Stimulated activated CD4-positive, alpha-beta T cell treated with anti-CD3 and anti-CD28 coated beads, TNF-alpha, amount 100 ng/mL, for 1 hour (primary cell): ENCODE measurements at places on chromosomes 2 and 18.

GRCh38 chr2:102143450-102143985 is 972 bp downstream of the IL1R1 start:
- no peak for DNase-seq

GRCh38 chr18:78611869-78612268 is 367.7 kb upstream of the SALL3 start:
- no peak for DNase-seq

DNA sequence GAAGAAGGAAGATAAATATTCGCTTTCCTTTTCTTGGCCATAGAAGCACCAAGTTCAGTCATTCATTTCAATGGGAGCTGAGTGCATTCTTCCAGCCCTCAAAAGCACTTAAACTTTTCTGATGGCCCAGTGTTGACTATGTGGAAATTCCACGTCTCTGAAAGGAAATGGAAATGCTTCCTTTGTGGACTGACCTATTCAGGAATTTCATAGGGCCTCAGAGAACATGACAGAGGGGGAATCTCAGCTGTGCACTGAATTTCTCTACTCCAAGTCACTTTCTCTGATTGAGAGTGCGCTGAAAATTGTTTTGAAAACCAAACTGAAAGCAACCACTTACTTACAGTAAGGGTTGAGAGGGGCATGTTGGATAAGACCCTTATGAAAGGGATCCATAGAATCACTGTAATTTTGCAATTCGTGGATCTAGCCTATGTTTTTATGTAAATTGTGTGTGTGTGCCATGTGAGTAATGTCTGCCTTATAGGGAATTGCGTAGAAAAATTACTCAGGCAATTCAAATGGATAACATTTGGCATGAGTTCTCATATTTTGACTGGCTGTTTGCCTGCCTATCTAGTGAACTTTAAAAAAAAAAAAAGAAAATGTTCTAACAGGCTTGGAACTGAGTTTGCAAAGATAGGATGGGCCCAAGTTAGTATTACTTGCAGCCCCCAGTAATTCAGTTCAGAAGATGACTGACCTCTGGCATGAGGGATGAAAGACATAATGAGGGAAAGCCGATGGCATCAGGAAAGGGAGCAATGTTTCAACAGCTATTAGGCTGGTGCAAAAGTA is 437.0 kb downstream of the PTPRM start:
- DNase-seq: no peak

GRCh38 chr2:28752631-28753376 is 1.2 kb downstream of the PPP1CB start:
- no peak for DNase-seq

DNA sequence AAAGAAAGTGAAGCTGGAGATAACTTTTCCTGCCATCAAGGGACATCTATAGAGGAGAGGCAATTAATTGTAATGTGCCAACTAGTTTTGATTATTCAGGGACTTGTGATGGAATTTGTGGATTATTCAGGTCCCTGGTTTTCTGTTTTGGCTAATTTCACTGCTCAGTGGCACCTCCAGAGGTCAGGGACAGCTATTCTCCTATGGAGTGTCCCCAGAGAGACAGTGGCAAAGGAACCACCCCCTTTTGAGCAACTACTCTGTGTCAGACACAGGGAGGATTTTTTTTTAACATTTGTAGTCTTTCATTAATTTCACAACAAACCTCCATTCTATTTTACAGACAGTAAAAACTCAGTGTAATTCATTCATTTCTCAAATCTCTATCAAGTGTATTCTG is 206.0 kb upstream of the SPRED2 start:
- DNase-seq: no peak

DNA sequence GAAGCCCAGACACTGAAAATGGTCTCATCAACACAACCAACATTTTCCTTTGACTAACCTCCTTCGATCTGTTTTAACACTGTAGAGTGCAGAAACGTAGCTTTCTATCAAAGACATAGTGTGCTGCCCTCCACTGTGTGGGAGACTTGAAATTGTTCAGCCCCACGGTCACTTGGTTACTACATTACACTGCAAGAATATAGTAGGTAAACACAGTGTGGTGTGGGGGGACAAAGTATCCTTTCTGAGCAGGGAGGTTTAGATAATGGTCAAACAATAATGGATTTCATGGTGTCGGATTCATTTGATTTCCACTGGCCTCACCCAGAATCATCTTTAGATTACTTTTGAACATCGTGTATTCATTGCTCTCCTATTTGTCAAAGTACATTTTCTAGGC is 181.0 kb downstream of the ERBB4 start:
- no peak for DNase-seq

GRCh38 chr2:165013944-165014619 is 58.8 kb upstream of the SLC38A11 start:
- DNase-seq: no peak

DNA sequence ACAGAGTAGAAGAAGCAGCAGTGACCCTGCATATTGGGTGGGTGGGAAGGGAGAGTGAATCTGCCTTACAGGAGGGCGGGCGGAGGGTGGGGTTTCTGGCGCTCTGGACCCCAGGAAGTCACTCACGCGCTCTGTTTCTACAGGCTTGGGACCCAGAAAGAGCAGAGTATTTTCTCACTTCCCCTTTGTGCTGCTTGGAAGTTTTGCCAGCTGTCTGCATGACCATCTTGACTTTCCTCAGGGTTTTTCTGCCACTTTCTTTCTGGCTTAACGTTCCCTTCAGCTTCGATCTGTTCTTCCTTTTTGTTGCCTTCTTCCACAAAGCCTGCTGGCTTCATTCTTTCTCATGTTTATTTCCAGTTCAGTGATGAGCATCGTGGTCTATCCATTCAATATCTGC is 383.1 kb downstream of the GALR1 start:
- no peak for DNase-seq

GRCh38 chr2:65374999-65375398 is 57.4 kb downstream of the SPRED2 start:
- no peak for DNase-seq

GRCh38 chr2:111042772-111043771 is 77.6 kb upstream of the BCL2L11 start:
- DNase-seq: no peak

GRCh38 chr2:62919041-62919440 is 131.6 kb upstream of the OTX1 start:
- DNase-seq: no peak

- DNase-seq: no peak
Measured at GRCh38 chr2:143939626-143940330, 580.1 kb downstream of the ZEB2 start.

GRCh38 chr2:218296847-218297246 is 4.5 kb upstream of the TMBIM1 start:
- DNase-seq: no peak

- no peak for DNase-seq
Measured at GRCh38 chr2:181235683-181236459, 221.3 kb upstream of the ITGA4 start.

DNA sequence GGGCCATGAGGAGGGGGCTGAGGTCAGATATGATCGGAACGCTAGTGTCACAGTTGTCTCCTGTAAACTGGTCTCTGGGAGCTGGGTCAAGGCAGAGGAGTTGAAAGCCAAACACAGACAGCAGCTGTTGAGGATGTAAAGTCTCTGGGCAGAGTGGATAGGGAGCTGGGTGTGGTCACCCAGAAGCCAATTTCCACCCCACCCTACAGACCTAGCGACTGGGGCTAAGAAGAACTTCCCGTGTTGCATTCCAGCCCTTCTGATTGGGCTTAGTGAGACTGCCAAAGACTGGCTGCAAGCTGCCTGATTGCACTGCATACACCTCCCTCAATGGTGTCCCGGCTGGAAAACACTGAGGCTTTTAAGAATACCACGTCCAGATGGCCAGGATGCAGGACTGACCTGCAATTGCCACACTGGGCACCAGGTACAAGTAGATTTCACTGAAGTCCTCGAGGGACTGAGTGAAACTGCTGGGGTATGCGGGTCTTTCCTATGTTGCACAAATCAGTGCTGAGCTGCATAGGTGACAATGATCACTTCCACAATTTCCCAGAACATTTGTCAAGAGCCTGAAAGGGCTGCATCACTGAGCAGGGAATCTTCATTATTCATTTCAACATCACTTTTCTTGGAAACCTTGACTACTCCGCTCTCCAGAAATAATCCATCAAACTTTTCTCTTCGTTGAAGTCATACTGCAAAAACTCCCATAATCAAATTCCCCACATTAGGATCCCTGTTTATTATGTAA is 43.1 kb upstream of the EML4 start:
- no peak for DNase-seq

DNA sequence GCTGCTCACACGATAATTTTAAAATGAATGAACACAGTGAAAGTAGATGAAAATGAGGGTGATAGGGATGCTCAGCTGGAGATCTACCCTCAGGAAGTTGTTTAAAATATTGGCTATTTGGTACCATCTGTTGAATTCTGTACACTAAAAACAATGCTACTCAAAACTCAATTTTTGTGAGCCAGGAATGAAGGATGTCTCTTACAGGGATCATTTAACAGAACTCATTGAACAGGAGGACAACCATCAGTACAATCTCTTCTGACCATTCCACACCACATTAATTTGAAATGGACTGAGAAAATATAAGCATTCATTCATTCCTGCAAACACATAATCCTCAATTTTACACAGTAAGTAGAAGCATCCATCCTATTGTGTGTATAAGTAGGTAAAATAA is 1355.1 kb upstream of the CRIM1 start:
- DNase-seq: no peak

GRCh38 chr2:161113693-161114575 is 46.3 kb upstream of the TANK start:
- DNase-seq: no peak

DNA sequence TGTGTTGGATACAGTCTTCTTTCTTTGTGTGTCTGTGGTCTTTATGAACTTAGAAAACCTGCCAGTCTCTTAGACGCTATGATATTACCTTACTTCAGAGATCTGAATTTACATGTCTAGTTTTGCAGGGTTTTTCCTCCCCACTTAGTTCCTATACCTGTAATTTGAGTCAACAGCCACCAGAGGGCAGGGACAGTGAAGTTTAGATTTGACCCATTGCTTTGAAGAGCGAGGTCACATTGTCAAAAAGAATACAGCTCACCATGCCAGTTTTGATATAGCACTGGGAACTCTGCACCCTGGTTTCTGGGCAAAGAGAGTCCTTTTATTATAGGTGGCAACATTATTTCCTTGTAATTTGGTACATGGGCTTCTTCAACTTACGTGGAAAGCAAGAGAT is 102.3 kb downstream of the MAPK4 start:
- no peak for DNase-seq

DNA sequence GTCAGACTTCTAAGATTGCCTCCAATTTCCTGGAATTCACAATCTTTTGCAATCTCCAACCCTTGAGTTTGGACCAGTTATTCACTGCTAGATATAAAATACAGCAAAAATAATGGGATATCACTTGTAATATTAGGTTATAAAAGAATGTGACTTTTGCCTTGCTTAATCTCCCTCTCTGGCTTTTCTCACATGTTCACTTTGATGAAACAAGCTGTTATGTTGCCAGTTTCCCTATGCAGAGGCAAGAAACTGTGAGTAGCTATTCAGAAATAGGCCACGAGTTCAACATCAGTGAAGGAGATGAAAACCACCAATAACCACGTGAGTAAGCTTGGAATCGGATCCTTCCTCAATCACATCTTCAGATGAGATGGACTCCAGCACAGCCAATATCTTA is 842.7 kb downstream of the RNF144A start:
- DNase-seq: no peak

DNA sequence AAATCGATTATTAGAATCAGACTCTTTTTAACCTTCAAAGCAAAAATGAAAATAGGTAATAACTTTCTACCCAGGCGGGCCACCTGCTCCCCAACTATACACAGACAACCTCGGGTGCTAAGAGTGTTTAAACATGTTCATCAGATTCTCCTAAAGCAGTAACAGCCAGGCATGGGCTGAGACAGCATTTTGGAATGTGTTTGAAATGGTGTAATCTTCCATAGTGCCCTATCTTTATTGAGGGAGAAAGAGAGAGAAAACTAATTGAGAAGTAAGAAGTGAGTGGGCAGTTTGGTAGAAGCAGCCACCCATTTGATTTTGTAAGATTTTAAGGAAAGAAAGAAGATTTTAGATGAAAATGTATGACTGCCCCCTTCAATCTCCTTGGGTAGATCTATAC is 196.1 kb upstream of the CTAGE1 start:
- no peak for DNase-seq

DNA sequence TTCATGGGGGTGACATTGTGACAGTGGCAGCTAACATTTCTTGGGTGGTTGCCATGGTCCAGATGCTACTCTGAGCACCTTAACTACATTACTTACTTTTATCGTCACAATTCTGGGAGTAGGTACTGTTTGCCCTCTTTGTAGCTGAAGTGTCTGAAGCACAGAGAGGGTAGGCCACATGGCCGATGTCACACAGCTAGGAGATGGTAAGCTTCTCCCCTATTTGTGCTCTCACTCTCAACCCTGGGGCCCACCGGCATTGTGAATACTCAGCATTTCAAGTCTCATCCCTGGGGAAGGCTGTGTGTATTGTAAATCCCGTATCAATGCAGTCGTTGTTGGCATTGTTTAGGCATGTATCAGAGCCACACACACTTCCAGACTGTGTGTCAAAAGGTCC is 136.6 kb downstream of the ACOXL start:
- DNase-seq: no peak

- no peak for DNase-seq
Measured at GRCh38 chr2:199975273-199975895, 20.0 kb downstream of the MAIP1 start.

GRCh38 chr18:77086656-77087392 is 45.8 kb downstream of the MBP start:
- DNase-seq: no peak

GRCh38 chr2:212147921-212148513 is 390.6 kb downstream of the ERBB4 start:
- no peak for DNase-seq

DNA sequence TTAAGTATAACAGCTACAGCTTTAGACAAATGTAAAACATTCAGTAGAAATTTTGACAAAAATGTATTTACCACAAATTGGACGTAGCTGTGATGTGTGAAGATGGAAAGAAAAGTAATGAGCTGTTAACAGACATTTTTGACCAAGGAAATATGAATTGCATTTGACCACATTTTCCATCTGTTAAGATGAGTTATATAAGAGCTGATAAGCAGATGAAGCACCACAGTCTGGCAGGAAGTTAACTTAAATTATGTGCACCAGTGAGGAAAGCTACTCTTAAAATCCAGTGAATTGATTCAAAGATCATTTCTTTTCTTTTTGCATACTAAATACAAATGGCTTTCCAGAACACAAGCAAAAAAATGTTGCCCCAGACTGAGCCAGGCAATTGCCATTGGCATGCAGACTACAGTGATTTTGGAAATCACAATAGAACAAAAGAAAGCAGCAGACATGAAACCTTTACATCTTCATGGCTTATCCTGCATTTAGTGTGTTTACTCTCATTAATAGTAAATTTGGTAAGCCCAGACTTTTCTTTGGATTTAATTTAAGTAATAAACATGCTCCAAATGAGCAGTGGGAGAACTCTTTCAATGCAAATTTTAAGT is 493.7 kb downstream of the TMX3 start:
- DNase-seq: no peak

- DNase-seq: no peak
Measured at GRCh38 chr2:71634567-71634966, 181.2 kb downstream of the DYSF start.

- no peak for DNase-seq
Measured at GRCh38 chr18:7230626-7231349, at the start of gene LRRC30. LRRC30 (plus strand) TSS chr18:7231089; CDS start chr18:7231139, 50 bp downstream.

GRCh38 chr2:154375579-154375931 is 322.9 kb upstream of the KCNJ3 start:
- no peak for DNase-seq

- no peak for DNase-seq
Measured at GRCh38 chr18:72543357-72544055, 636 bp downstream of the CBLN2 start.
